Mucosa of descending colon (tissue), 3 donors: ENCODE measurements at places on chromosomes 16 and 17. TPM values are rescaled to one million over a fixed set of nuclear protein-coding genes. Genes with fewer than 3 reads are reported as not detected.

- no peak for DNase-seq
Observed at GRCh38 chr17:30590081-30590733, 113.0 kb downstream of the GOSR1 start.

DNA sequence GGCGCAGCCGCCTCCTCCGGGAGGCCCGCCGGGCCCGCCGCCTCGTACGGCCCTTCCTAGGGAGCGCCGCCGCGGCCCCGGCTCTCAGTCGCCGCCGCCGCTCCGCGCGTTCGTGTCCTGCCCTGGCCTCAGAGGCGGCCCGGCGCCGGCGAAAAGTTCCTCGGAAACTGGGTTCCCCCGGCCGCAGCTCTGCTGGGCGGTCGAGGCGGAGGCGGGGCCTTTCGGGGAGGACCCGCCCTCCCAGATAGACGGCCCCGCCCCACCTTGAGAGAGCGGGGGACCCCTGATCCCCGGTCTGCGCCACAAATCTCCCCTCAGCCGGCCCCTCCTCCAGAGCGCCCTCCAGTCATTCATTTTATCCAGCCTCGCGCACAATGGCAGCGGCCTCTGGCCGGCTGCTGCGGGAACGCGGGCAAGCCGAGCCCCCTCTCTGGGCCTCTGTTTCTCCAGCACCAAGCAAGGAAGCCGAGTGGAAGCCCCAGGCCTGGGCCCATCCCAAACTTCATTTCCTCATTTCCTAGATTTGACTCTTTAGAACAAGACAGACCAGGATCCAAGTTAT, at the start of gene SREBF1:
Gene SREBF1, minus strand, starts transcription at position 169 of the 562 bp plus-strand sequence. CDS start 169 bp downstream, outside the sequence.
- peak; percentile 74 for DNase-seq

Gene RDM1
- not detected for total RNA-seq

Gene NPIPA8
- not detected for total RNA-seq

GRCh38 chr17:80510132-80510531, 33.7 kb upstream of the NPTX1 start:
- no peak for DNase-seq

- DNase-seq: peak; percentile 88
Observed at GRCh38 chr16:31202414-31203375, at the start of gene PYCARD. TSS of gene PYCARD (minus strand) at chr16:31202760. CDS start at chr16:31202690, 70 bp downstream.
